ENCODE measurements at places on chromosomes 1 and 21.

GRCh38 chr1:62175568-62176179 is 19.0 kb upstream of the L1TD1 start:
- H3K27me3 ChIP-seq, result no peaks in the 10 kb centered on the region
- no peak overlapping the region for H3K4me3 ChIP-seq
- no peak overlapping the region for H3K27ac ChIP-seq
- no peaks in the 10 kb centered on the region for H3K36me3 ChIP-seq
- no peaks in the 10 kb centered on the region for H3K4me1 ChIP-seq

DNA sequence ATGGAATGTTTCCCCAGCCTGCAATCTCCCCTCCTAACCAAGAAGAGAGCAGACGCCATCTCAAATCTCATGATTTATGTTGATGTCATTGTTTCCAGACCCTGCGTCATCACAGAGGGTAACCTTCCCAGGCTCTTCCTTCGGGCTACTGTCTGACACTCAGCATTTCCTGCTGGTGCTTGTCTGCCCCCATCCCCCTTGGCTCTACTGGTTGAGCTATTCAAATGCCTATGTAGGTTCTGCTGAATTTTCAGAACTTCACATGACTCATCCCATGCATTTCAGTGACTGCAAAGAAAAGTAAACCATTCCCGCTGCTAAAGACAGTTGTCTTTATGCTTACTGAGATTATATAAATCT is 24.8 kb upstream of the ITPKB start:
- H3K27ac ChIP-seq, result no peak overlapping the region
- no peak for DNase-seq
- H3K27me3 ChIP-seq, result peaks cover 10% of the 10 kb centered on the region
- H3K4me3 ChIP-seq, result no peak overlapping the region

DNA sequence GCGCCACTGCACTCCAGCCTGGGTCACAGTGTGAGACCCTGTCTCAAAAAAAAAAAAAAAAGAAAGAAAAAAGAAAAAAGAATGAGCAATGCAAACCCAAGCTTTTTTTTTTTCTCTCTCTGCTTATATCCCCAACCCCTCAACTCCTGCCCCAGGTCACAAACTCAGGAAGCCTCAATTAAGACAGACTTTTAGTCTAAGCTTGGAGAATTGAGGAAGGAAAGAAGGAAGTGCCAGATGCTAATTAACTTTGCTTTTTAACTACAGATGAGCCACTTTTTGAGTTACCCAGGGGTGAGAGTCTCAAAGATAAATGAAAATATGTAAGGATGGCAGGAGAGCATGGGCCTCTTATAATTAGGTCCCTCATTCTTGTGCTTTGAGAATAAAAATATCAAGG is 33.3 kb downstream of the PIK3CD start:
- no peak overlapping the region for H3K27ac ChIP-seq
- peaks cover 23% of the 10 kb centered on the region for H3K36me3 ChIP-seq
- H3K4me3 ChIP-seq, result no peak overlapping the region
- H3K4me1 ChIP-seq, result peaks cover 23% of the 10 kb centered on the region
- H3K27me3 ChIP-seq, result no peaks in the 10 kb centered on the region

DNA sequence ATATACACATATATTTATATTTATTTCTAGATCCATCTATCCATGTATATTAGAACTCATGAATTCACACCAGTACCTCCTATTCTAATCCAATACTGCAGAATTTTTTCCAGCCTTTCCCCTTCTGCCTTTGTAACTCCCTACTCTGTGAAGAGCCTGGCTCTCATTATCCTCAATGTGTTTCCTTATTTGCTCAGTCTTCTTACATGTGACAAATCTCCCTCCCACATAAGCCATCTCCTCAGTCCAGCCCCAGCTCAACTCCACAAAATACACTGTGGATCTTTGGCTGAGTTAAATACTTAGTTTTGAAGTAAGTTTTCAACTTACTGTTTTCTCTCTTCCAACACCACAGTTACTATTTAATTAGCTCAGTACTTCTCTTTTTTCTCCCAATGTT is 45.7 kb downstream of the ATP5PO start:
- no peak overlapping the region for H3K4me3 ChIP-seq
- no peaks in the 10 kb centered on the region for H3K27me3 ChIP-seq
- DNase-seq, result no peak
- no peak overlapping the region for H3K27ac ChIP-seq
- H3K4me1 ChIP-seq, result no peaks in the 10 kb centered on the region

DNA sequence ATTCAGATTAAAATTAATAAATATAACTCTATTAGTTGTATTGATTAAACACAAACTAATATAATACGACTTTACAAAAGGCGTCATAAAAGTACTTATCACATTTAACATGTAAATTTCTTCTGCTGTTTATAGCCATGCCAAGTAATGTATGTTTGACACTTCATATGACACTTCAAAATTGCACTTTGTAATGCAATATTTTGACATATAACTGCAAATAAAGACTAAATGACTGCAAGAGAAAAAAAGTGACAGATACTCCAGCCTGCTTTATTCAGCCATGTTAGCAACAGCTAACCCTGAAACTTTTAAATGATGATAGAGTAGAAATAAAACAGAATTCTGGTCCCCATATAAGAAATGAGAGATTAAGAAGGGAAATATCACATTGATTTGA is 1238.0 kb downstream of the MRPL39 start:
- no peak overlapping the region for H3K27ac ChIP-seq
- H3K4me1 ChIP-seq, result no peaks in the 10 kb centered on the region
- DNase-seq, result no peak
- no peak overlapping the region for H3K4me3 ChIP-seq

DNA sequence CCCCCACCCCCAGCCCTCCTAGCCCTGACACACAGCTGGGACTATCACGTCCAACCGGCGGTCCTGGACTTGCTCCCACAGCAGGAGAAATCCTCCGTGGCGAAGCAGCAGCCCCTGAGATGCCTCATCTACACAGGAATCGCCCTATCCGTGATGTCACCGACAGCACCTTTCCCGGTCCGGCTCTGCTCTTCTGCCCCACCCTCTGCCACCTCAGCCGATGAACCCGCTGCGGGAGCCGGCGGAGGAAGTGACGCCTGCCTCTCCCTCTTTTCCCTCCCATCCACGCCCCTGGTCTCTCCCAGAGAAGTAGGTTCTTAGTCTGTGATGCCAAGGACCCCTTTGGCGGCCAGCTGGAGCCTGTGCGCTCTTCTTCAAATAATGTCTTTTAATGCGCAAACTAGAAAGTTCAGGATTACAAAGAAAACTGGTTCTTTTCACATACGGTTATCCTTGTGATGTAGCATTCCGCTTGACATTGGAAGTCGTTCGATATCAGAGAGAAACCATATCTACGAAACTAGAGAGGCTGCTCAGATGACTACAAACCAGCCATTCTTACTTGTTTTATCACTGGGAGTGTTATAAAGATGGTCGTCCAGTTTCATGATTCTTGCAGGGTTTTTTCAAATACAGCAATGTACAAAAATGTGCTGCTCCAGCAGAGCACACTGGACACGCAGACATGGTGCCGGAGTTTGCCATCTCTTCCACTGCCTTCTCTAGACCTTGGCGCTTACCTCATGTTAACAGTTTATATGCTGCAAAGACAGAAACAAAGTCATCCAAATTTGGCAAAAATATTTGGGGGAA is 120.3 kb downstream of the PPIAL4G start:
- H3K36me3 ChIP-seq, result no peaks in the 10 kb centered on the region
- H3K4me1 ChIP-seq, result no peaks in the 10 kb centered on the region
- H3K4me3 ChIP-seq, result no peak overlapping the region
- no peak overlapping the region for H3K27ac ChIP-seq
- H3K27me3 ChIP-seq, result no peaks in the 10 kb centered on the region

GRCh38 chr1:25959611-25960010 is 38.3 kb downstream of the PAFAH2 start:
- no peak overlapping the region for H3K27ac ChIP-seq
- H3K27me3 ChIP-seq, result no peaks in the 10 kb centered on the region

DNA sequence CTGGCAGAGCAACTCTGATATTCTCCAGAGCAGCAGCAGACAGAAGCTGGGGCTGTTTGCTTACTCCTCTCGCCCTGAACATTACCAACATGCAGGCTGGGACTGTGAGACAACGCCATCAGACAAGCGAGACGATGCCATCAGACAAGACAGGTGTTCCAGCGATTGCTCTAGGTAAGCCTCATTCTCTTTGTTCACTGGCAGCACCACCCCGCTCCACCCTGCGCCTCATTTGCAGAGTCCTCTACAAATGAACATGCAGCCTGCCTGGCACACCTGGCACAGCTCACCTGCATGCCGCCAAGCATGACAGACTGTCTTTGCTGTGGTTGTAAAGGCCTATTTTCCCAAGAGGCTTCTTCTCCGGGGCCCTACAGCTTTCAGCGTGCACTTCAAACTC is 346.2 kb downstream of the SMYD3 start:
- no peaks in the 10 kb centered on the region for H3K4me1 ChIP-seq
- H3K27me3 ChIP-seq, result no peaks in the 10 kb centered on the region
- no peak overlapping the region for H3K27ac ChIP-seq
- no peak for DNase-seq
- H3K36me3 ChIP-seq, result no peaks in the 10 kb centered on the region

GRCh38 chr1:11280719-11281376 is 7.8 kb downstream of the UBIAD1 start:
- no peak for DNase-seq
- no peaks in the 10 kb centered on the region for H3K27me3 ChIP-seq
- H3K27ac ChIP-seq, result 0 out of 2 replicates have a peak overlapping the region, but pooled peaks have one; percentile 10
- H3K36me3 ChIP-seq, result peaks cover 61% of the 10 kb centered on the region

- H3K36me3 ChIP-seq, result no peaks in the 10 kb centered on the region
- H3K4me3 ChIP-seq, result no peak overlapping the region
These were observed 546.9 kb downstream of the SMYD3 start for GRCh38 chr1:245960171-245960570.

- H3K27ac ChIP-seq, result no peak overlapping the region
- H3K4me3 ChIP-seq, result no peak overlapping the region
- no peaks in the 10 kb centered on the region for H3K4me1 ChIP-seq
These were observed 3.0 kb downstream of the ARTN start for GRCh38 chr1:43936431-43937151.

DNA sequence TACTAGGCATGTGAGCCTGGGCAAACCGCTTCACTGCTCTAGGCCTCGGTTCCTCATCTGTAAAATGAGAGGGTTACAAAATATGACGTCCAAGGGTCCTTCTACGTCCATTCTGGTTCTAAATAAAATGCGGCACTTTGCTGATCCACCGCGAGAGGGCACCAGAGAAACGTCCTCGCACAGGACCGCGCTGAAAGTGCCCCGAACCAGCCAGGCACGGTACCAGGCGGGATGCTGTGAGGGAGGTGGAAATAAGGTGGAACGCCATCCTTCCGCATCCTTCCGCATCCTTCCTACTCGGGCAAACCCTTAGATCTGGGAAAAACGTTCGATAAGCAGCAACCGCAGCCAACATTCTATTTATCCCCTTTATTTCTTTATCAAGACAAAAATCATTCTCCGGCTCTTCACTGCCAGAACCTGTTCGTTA is 60.3 kb upstream of the KRTAP19-8 start:
- H3K4me3 ChIP-seq, result no peak overlapping the region
- DNase-seq, result peak; percentile 67
- H3K4me1 ChIP-seq, result 0 out of 2 replicates have a peak, but pooled peaks cover 4% of the 10 kb centered on the region
- no peaks in the 10 kb centered on the region for H3K27me3 ChIP-seq
- no peak overlapping the region for H3K27ac ChIP-seq

DNA sequence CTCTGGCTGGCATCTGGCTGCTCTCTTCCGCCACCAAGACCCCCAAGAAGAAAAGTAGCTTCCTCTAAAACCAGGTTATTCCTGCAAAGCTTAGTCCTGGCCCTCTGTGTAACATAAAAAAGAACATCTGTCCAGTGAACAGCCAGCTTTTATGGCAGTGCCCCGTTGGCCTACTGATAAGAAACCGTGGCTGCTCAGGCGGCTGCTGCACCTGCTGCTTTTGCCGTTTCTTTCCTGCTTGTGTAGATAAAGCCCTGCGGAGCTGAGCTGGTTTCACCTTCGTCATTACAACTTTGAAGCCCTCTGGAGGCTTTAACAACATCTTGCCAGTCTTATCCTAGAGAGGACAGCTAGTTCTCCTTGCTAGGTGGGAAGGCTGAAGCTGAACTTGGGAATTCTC is 20.5 kb downstream of the ELAPOR1 start:
- no peak overlapping the region for H3K27ac ChIP-seq
- H3K4me1 ChIP-seq, result no peaks in the 10 kb centered on the region

GRCh38 chr1:57063406-57064125 is 97.8 kb upstream of the C8B start:
- H3K27me3 ChIP-seq, result peaks cover 6% of the 10 kb centered on the region
- H3K4me1 ChIP-seq, result no peaks in the 10 kb centered on the region
- H3K27ac ChIP-seq, result no peak overlapping the region
- no peak for DNase-seq

DNA sequence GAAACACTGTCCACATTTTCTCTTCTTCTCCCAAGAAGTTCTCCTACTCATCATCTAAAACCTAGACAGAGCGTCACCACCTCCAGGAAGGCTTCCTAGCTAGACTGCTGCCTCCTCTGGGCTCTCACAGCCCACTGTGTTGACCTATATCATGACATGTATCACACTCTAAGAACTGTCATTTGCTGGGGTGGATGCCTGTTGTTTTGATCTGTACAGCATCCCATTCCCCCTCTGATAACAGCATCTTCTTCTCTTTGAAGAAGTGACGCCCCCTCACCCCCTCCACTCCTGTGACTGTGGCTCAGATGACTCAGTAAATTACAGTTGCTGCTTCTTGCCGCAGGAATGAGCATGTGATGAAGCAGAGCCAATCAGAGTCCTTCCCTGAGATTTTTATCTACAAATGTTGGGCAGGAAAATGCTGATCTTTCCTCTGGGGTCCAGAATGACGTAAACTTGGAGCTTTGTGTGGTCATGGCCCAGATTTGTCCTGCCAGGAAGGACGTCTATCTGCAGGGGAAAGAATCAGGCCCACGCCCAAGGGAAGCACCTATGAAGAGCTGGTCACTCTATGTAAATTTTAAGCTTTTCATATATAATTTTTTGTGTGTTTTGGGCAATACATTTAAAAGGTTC is 28.0 kb upstream of the FOXO6 start:
- H3K36me3 ChIP-seq, result no peaks in the 10 kb centered on the region
- peak; percentile 59 for DNase-seq
- H3K27ac ChIP-seq, result no peak overlapping the region
- H3K4me1 ChIP-seq, result no peaks in the 10 kb centered on the region

DNA sequence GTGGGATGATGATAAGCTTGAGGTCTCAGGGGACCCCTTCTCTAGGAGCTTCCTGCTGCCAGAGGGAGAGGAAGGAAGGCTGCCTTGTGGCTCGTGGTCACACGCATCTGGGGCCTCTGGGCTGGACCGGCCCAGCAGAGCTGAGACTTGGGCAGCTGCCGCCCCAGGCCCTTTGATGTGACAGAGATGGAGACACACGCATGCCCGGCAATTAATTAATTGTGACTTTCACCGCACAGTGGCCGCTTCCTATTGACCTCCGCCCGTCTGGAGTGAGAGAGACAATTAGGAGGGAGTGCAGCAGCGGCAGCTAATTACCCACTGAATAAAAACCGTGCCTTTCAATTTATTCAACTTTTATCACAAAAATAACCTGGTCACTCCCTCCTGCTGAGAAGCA is 16.6 kb upstream of the C1QA start:
- H3K36me3 ChIP-seq, result no peaks in the 10 kb centered on the region
- H3K27me3 ChIP-seq, result no peaks in the 10 kb centered on the region
- no peak overlapping the region for H3K27ac ChIP-seq
- no peak overlapping the region for H3K4me3 ChIP-seq
- H3K4me1 ChIP-seq, result no peaks in the 10 kb centered on the region
- no peak for DNase-seq

GRCh38 chr1:43253173-43253572 is 16.6 kb upstream of the TMEM125 start:
- no peak overlapping the region for H3K27ac ChIP-seq
- no peak for DNase-seq
- no peak overlapping the region for H3K4me3 ChIP-seq
- no peaks in the 10 kb centered on the region for H3K36me3 ChIP-seq
